ENCODE measurements at places on chromosomes 11 and 22.

- DNase-seq = no peak
Observed at GRCh38 chr11:66124564-66124963, 54.5 kb downstream of the PACS1 start.

GRCh38 chr22:47337161-47337621 is 574.7 kb downstream of the TBC1D22A start:
- DNase-seq = no peak

DNA sequence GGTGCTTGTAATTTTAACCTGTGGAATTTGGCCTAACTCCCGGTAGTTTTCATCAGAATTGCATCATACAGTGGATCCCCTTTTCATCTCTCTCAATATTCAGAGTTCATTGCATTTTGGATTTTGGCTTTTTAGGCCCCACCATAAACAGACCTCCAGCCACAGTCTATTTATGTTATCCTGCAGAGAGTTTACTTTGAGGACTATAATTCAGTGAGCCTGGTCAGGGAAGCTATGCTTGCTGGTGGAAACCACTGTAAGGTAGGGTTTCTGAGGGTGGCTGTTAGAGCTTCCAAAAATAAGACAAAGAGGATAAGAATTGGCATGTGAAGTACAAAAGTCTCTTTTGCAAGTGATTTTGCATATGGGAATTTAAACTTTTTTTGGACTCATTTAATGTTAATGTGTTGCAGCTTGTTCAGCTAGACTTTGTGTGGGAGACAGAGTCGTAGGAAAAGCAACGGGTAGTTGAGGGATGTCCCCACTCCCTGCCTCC is 34.8 kb upstream of the DDI1 start:
- no peak for DNase-seq

DNA sequence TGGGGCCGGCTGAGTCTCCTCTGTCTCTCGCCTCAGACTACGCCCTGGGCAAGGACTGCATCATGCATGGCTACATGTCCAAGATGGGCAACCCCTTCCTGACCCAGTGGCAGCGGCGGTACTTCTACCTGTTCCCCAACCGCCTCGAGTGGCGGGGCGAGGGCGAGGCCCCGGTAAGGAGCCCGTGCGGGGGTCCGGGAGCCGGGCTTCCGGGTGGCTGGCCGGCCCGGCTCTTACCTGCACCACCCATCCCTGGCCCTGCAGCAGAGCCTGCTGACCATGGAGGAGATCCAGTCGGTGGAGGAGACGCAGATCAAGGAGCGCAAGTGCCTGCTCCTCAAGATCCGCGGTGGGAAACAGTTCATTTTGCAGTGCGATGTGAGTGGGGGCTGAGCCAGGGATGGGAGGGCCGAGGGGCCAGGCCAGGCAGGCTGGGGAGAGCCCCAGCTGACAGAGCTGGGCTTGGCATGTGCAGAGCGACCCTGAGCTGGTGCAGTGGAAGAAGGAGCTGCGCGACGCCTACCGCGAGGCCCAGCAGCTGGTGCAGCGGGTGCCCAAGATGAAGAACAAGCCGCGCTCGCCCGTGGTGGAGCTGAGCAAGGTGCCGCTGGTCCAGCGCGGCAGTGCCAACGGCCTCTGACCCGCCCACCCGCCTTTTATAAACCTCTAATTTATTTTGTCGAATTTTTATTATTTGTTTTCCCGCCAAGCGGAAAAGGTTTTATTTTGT is 4.1 kb upstream of the ANKRD13D start:
- no peak for DNase-seq

- no peak for DNase-seq
Observed at GRCh38 chr11:35011389-35011788, 95.0 kb downstream of the PDHX start.

GRCh38 chr22:40560551-40560950 is 76.0 kb downstream of the MRTFA start:
- no peak for DNase-seq

DNA sequence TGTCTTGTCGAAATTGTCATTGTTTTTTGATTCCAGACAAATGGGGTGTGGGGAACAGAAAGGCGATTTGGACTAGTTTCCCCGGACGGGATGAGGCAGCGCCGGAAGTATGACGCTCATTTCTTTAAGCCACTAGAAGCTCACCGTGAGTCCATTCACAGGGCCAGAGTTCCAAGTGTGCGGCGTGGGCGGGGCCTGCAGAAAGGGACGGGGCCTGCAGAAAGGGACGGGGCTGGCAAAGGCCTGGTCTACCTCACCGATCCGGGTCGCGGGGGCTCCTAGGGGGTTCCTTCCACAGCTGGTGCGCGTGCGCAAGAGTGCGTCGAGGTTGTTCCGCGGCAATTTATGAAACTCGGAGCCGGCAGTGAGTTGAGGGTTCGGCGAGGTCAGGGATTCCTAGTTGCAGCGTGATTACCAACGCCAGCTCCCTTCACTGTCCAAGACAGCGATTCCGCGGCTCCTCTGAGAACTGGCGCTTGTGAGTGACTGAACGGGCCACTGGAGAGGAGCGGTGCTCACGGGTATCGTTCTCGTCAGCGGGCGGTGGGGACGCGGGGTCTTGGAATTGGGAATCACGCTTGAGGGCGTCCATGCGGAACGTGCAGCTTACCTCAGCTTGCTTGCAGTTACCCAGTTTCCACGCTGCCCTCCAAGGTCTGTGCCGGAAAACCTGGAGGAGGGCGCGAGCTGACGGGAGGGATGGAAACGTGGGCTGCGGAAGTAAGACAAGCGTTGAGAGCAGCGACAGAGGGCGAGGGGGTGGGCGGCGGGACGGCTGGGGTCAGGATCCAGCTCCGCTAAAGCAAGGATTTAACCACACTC is at the start of gene ZNF215:
Gene ZNF215 (plus strand): TSS at position 219 of the 822 bp plus-strand sequence. CDS start 5,847 bp downstream, outside the sequence.
- no peak for DNase-seq

DNA sequence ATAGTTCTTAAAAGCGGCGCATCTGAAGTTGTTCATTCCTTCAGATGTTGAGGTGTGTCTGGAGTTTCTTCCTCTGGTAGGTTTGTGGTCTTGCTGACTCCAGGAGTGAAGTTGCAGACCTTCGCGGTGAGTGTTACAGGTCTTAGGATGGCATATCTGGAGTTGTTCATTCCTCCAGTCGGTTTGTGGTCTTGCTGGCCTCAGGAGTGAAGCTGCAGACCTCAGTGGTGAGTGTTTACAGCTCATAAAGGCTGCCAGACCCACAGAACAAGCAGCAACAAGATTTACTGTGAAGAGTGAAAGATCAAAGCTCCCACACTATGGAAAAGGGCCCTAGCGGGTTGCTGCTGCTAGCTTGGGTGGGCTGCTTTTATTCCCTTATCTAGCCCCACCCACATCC is 201.7 kb upstream of the PDGFD start:
- no peak for DNase-seq

- DNase-seq = no peak
Observed at GRCh38 chr11:124674168-124674517, 439 bp downstream of the SPA17 start.

GRCh38 chr22:33227791-33228190 is 169.6 kb upstream of the SYN3 start:
- no peak for DNase-seq

DNA sequence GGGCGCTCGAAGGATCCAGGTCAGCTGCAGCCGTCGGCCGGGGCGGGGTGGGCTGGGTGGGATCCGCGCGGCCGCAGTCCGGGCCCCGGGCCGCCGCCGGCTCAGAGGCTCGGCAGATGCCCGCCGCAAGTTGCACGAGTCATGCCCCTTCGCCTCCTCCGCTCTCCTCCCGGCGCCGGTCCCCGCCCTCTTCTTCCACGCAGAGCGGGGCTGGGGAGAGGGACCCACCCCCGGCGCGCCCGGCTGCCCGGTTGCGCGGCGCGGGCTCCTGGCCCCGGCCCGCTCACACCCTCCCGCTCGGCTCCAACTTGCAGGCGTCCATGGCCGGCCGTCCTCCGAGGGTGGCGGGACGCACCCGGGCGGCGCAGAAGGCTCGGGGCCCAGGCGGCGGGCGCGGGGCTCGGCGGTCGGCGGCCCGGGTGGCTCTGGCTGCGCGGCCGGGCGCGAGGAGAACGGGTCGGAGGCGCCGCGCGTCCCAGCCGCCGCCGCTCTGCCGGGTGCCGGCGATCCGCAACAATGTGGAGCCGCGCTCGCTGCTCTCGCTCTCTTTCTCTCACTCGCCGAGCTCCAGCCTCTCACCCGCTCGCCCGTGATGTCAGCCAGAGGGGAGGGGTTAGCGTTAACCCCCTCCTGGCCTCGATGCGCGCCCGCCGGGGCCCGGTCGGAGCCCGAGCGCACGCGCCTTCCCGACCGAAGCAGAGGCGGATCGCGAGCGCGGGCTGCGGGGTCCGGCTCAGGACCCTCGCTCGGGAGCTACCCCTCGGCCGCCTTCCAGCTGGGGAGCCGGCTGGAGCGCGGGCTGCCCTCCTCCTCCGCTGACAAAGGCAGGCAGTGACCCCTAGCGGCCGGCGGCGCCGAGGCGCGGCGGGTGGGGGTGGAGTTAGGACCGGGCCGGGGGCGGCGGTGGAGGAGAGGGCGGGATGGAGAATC is at the start of gene NECTIN1:
Gene NECTIN1 (minus strand): TSS at position 550 of the 930 bp plus-strand sequence. CDS start 647 bp downstream, outside the sequence.
- DNase-seq = peak; percentile 75

DNA sequence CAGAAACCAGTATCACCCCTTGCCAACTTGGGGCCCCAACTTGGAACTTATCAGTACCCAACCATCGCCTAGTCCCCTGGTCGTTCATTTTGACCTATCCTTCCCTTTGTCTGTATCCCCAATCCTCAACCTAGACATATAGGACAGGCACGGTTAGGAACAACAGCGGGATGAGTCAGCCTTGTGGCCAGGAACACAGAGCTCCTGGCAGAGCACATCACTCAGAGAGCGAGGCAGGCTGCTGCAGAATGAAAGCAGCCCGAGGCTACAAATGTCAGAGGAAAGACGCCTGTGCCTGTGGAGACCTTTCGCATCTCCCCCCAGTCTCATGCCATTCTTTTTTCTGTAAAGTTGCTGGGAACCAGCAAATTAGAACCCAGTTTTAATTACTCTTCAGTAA is 14.6 kb downstream of the DKK3 start:
- DNase-seq = no peak

DNA sequence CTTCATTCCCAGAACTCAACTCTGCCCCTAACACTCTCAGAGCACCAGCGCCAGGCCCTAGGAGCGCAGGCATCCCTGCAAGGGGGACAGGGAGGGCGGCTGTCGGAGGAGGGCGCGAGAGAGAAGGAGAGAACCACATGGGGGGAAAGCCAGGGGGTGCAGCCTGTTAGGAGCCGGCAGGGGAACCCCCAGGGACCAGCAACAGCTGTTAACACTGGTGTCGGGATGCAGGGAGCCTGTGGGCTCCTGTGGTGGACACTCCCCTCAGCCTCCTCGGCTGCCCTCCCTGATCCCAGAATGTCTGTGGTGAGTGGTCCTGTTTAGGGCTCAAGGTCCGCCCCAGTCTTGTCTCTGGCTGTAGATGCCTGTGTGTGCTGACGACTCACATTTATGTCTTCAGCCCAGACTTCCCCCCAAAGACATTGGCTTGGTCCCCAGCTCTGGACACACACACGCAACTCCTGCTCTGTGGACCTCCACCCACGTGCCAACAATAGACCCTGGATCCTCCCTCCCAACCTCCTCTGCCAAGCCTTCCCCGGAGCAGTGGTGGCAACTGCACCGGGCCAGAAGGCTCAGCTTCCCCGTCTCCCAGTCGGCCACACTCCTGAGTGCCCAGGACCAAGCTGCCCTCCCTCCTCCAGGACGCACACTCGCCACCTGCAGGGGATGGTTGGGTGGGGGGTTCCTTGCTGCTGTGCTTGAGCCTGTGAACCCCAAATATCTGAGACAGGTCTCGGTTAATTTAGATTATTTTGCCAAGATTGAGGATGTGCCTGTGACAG is 817 bp upstream of the IFITM5 start:
- DNase-seq = no peak

- DNase-seq = no peak
Observed at GRCh38 chr11:34480314-34480713, 33.3 kb downstream of the ELF5 start.

GRCh38 chr22:42521228-42521546 is 1.6 kb upstream of the RRP7A start:
- no peak for DNase-seq

DNA sequence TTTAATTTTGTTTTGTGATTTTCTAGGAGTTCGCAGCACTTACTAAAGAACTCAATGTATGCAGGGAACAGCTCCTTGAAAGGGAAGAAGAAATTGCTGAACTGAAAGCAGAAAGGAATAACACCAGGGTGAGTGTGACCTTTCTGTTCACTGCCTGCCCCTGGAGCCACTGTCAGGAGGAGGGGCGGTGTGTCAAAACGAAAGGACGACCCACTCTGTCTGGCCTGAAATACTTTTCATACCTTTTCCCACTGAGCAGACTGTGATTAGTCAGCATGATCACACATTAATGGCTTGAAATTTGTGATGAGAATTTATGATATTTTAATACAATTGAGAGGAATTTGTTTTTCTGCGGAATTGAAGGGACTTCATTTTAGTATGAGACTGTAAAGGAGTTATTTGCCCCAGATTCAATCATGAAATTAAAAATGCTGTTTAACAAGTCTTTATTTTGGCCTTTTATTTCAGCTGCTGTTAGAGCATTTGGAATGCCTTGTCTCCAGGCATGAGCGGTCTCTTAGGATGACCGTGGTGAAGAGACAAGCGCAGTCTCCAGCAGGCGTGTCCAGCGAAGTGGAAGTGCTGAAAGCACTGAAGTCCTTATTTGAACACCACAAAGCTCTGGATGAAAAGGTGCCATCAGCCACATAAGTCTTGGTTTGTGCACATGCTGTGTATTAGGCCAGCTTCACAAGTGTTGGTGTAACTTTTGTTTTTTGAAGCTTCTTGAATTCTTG is 54.1 kb downstream of the PPFIA1 start:
- DNase-seq = no peak

DNA sequence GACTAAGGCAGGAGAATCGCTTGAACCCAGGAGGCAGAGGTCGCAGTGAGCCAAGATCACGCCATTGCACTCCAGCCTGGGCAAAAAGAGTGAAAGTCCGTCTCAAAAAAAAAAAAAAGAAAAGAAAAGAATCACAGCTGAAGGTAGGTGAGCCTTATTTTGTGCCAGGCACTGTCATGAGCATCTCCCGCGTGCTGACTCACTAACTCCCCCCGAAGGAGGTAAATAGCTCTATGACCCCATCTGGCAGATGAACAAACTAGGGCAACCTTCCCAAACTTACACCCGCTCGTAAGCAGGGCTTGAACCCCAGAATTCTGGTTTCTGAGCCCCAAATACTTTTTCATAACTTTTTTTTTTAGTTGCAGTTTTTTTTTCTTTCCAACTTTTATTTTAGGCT is 60.3 kb downstream of the ANO1 start:
- no peak for DNase-seq
